ENCODE measurements at places on chromosomes 5 and 9.

GRCh38 chr5:147963948-147964693, 57.8 kb upstream of the C5orf46 start:
- no peak for DNase-seq

- DNase-seq: no peak
These were observed 65.5 kb downstream of the EBF1 start for GRCh38 chr5:159034083-159034824.

DNA sequence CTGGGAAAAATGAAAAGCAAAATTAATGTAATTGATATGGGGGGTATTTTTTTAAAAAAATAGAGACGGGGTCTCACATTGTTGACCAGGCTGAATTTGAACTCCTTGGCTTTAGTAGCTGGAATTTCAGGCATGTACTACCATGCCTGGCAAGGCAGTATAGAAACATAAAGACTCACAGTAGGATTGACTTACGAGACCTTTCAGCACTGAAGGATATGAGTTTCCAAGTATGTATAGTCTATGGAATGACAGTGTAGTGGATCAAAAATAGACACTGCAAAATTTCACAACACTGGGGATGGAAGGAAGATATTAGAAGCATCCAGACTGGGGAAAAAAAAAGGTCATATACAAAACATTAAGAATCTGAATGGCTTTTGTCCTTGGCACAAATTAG, 6.8 kb downstream of the DCP2 start:
- DNase-seq: no peak

DNA sequence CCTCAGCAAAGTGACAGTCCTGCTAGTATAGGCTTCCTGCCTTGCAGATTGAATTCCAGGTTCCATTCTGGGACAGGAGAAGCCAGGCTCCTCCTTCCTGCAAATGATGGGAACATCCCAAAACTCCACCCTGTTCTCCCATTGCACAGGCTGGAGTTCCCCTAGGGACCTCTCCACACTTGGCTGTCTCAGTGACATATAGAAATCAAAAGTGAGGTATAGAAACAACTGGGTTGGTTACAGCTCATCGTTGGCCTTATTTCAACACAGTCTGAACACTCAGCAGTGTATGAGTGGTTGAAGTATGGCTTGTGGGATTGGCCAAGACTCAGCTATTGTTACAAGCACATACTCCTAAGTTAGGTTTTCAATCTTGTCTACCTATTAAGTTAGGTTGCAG, 157.8 kb upstream of the FTMT start:
- DNase-seq: no peak

GRCh38 chr9:70902171-70902570, 219.2 kb downstream of the TRPM3 start:
- DNase-seq: no peak

DNA sequence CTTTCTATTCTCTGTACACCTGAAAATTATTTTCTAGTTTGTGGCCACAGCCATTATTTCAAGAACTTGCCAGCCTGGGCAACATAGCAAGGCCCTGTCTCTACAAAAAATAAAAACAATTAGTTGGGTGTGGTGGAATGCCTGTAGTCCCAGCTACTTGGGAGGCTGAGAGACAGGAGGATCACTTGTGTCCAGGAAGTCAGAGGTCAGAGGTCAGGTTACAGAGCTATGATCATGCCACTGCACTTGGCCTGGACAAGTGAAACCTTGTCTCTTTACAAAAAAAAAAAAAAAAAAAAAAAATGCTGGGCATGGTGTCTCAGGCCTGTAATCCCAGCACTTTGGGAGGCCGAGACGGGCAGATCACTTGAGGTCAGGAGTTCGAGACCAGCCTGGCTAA, 58.3 kb downstream of the HMGCR start:
- DNase-seq: no peak

DNA sequence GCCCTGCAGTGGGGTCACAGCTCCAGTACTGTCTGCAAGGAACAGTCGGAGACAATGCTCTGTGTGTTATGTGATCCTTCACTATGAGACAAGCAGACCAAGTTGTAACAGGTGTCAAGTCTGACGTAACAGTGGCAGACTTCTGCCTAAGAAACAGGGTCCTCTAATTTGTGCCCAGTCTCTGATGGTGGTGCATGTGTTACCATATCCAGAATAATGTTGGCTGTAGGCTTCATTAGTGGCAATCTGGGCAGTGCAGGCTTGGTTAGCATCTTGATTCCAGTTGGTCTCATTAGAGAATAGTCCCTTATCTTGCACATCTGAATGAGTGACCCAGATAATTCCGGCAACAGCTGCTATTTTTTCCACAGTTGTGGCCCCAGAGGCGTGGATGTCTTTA, 33.8 kb downstream of the ZNF131 start:
- no peak for DNase-seq

DNA sequence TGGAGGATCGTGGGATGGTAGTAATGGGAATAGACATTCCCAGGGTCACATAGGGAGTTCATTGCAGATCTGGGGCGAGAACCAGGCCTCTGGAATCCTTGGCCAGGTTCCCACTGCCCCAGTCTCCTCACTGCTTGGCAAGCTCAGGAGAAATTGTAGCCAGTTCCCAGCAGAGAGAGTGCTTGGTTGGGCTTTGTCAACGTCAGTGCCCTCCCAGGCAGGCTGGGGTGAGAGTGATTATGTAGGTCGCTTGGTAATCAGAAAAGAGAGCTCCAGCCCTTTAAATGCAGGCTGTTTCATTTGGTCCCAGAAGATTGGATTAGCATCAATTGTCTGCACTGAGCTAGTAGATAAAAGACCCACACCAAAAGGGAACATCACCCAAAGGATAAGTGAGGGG, 51.8 kb upstream of the GALNT10 start:
- DNase-seq: no peak

- no peak for DNase-seq
These were observed 234.4 kb upstream of the GRAMD2B start for GRCh38 chr5:126188804-126189203.

- no peak for DNase-seq
These were observed 706.6 kb upstream of the ACO1 start for GRCh38 chr9:31677877-31678276.

GRCh38 chr9:88425538-88425950, 37.3 kb downstream of the SPIN1 start:
- no peak for DNase-seq

DNA sequence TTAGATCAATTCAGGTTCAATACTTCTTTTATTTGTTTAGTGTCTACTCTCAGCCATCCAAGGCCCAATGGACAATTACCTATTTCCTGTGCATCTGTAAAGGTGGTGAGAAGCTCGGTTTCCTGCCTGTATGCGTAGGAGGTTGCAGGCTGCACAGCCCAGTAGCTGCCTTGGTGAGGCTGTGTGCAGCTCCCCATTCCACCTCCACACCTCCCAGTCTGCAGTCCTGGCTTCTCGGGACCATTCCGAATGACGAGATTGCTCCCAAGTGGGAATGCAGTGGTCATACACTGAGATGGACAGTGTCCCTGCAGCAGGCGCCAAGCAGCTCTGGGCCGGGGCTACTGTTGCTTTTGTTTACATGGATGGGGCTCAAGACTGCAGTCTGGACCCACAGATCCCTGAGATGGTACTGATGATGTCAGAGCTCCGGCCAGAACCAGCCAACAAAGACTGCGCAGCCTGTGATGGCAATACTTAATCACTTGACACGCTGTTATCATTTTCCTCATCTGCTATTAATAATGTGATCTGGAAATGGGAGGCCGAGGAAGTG, 206.1 kb upstream of the IRX1 start:
- no peak for DNase-seq

DNA sequence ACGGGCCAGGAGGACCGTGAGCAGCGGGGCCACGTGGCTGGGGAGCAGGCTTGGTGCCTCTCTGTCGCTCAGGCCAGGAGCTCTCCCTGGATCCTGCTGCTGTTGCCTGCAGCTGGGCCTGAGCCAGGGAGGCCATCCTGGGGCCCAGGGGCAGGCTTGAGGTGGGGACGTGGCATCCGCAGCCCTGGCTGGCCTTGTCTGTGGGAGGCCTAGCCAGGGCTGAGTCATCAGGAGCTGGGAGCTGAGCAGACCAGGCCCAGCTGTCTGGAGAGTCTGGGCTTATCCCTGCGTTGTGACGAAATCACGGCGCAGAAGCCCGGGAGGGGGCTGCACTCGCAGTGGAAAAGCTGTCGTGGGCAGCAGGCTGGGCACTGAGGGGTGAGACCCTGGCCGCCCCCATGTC, 138.8 kb upstream of the COL5A1 start:
- DNase-seq: peak; percentile 99

GRCh38 chr9:6644346-6645104, 1.0 kb downstream of the GLDC start:
- DNase-seq: no peak

DNA sequence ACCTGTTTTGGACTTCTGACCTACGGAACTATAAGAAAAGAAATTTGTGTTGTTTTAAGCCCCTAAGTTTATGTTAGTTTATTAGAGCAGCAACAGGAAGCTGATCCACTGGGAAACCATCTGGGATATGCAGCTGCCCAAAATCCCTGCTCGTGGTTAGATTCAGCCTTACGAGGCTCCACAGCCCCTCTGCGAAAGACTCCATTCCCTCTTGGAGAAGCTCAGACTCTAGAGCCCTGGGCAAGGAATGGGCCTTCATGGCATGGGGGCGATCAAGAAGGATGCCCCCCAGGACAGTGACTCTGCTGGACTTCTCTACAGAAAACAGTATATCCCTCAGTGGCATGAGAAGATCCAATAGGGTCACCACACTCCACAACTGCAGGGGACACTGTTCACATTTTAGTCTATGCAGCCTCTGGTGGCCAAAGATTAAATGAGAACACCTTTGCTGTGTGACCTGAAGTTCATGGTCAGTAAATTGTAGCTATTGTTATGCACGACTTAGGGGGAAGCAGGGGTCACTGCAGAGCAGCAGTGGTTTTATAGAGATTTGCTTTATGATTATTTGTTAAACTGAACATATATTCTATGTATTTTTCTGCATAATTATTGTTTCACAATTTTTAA, 21.1 kb downstream of the IRF1 start:
- no peak for DNase-seq

GRCh38 chr9:15936306-15936921, 383.6 kb downstream of the CCDC171 start:
- DNase-seq: peak; percentile 22

- no peak for DNase-seq
These were observed 72.6 kb downstream of the TJP2 start for GRCh38 chr9:69246629-69247028.

DNA sequence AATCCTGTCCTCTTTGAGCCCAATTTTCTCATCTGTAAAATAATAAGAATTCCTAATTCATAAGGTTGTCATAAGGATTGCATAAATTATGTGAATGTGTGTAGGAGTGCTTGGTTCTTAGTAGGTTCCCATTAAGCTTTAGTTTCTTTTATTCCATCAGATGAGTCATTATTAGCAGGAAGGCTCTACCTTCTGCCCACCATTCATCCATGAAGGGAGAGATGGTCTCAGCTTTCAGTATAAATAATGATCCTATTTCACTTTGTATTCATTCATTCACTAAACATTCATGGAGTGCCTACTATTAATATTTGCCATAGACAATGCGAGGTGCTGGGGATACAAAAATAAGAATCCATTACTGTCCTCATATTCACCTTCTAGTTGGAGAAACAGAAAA, 3.0 kb downstream of the CMYA5 start:
- no peak for DNase-seq

- no peak for DNase-seq
These were observed 14.4 kb downstream of the ZNF346 start for GRCh38 chr5:177036921-177037320.

- no peak for DNase-seq
These were observed 22.5 kb downstream of the SEC61B start for GRCh38 chr9:99244344-99245260.

- no peak for DNase-seq
These were observed 32.9 kb downstream of the CXXC5 start for GRCh38 chr5:139681112-139681458.

DNA sequence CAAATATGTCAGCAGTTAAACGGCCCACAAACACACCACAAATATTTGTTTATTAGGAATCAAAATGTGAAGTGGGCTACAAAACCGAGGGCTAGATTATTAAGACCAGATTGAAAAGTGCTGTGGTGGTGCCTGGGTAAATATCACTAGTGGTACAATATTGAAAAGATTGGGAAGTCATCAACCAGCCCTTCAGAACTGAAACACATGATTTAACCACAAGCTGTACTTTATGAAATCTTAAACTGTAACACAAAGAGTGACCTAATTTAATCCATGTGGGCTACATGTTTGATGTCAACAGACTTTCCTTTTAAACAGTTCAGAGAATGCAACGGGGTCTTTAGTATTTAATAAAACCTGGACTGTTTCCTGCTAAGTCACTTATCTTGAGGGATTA, 182.3 kb downstream of the SPATA31D1 start:
- peak; percentile 44 for DNase-seq

GRCh38 chr9:87327575-87328125, 170.0 kb upstream of the DAPK1 start:
- no peak for DNase-seq

GRCh38 chr5:101531026-101531425, 627.9 kb upstream of the ST8SIA4 start:
- no peak for DNase-seq

GRCh38 chr9:133543772-133544467, 9.4 kb downstream of the ADAMTSL2 start:
- no peak for DNase-seq

GRCh38 chr5:63572740-63573139, 389.5 kb downstream of the HTR1A start:
- DNase-seq: no peak

GRCh38 chr5:120528609-120529008, 64.5 kb downstream of the PRR16 start:
- peak; percentile 52 for DNase-seq

DNA sequence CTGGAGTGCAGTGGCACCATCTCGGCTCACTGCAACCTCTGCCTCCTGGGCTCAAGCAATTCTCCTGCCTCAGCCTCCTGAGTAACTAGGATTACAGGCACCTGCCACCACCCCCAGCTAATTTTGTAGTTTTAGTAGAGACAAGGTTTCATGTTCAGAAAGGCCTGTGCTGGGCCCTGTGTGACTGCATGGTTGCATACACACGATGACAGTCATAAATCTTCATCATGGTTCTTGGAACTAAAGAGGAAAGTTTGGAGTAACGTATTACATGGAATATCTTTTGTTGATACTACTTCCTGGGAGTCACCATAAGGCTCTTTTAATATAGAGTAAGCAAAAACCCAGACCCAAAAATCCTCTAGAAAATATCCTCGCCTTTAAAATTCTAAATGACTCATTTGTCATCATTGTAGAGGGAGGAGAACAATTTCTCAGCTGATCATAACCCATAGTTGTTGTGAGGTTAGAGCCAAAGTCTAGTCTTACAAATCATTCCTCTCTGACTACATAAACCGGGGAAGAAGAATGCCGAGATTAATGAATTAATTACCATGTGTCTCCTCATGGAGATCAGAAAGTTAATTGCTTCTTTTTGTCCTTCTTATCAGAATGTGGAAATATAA, 47.0 kb downstream of the KLF9 start:
- DNase-seq: peak; percentile 32

All from GM03348 (cell line).